ENCODE measurements at places on chromosomes 3 and 15. TPM values are rescaled to one million over a fixed set of nuclear protein-coding genes. Genes with fewer than 3 reads are reported as not detected.

The TBC1D2B gene
- total RNA-seq: 49.6 TPM

The CHRD gene
- 13.7 TPM for total RNA-seq

GRCh38 chr3:192482809-192483208 lies 244.5 kb downstream of the FGF12 start:
- no peak for DNase-seq

DNA sequence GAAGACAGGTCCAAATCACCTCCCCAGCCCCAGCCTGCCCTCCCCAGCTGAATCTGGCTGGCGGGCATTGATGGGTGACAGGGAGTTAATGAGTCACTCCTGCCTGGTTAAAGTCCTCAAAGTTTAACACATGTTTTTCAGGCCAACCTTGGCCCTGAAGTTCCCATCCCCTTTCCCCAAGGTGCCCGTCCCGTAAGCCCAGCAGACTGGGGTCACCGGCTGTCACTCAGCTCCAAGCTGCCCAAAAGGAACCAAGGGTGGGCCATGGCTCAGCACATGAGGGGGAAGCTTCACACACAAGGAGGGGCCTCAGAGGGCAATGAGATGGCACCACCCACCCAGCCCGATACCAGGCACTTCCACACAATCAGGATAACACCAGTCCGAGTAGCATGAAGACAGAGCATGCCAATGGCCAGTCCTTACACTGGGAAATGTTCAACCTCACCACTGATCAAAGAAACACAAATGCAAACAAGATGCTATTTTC lies 10.2 kb upstream of the KLF15 start:
- DNase-seq: no peak

The IL17RC gene
- total RNA-seq: 39.2 TPM

DNA sequence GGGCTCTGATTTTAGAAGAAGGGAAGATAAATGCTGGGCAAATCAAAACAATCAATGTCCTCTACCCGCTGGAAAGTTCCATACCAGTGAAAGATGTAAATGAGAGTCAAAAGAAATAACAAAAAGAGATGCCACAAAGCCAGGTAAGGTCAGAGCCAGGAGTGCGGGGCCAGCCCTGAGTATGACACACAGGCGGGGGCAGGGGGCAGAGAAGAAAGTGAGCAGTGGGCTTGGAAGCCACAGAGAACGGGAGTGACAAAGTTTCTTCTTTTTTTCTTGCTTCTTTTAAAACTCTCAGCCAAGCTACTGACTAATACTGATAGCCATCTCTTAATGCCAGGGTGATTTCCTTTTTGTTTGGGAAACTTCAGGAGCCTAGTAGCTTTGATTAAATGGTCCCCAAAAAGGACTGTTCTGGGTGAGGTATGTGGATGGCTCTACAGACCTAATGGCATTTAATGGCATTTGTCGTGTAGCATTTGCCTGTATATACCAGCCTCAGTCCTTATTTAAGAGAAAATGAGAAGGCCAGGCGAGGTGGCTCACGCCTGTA lies 23.1 kb upstream of the TSEN2 start:
- no peak for DNase-seq

DNA sequence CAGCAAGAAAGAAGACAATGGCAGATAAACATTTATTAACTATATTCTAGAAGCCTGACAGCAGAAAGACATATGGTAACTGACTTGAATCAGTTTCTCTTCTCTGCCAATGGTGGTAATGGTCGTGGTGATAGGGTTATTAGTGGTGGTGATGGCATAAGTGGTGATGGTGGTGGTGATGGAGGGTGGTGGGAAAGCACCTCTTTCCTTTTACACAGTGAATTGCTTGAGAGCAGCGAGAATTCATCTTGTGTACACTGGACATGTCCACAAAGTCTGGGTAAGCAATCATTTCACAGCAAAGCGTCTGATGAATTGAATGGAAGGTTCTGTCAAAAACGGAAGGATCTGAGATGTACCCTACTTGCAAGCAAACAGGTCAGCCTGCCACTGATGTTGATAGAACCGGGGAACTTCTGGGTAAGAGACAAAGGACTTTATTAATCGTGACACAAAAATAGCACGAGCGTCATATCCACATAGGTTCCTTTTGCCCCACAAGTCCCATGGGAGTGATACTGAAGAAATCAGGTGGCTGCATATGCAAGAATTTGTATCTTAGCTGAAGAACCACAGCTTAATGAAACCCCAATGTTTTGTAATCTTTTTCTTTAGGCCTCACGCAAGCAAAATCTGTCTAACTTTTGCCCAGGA lies 23.5 kb upstream of the TBC1D5 start:
- no peak for DNase-seq

DNA sequence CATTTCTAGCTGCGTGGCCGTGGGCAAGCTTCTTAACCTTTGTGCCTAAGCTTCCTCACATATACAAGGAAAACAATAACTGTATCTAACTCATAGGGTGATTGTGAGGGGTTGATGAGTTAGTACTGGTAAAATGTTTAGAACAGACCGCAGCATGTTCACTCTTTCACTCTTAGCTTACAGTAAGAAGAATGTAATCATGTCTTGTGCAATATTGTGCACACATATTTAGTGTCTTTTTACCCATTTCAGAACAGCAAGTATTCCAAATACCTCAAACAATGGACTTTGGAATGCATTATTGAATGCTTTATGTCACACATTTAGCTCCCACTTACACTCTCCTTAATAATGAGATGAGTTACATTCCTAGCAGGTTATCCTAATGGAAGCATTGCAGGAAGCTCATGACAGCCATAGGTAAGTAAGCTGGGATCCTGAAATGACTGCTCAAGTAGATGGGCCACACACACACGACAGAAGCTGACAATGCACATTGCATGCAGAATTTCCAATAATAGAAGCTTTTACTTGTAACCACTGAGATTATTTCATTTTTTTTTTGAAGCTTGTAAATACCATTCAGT lies 468.9 kb upstream of the WNT5A start:
- DNase-seq: no peak

GRCh38 chr3:41199866-41200668 lies 762 bp downstream of the CTNNB1 start:
- DNase-seq: peak; percentile 57

DNA sequence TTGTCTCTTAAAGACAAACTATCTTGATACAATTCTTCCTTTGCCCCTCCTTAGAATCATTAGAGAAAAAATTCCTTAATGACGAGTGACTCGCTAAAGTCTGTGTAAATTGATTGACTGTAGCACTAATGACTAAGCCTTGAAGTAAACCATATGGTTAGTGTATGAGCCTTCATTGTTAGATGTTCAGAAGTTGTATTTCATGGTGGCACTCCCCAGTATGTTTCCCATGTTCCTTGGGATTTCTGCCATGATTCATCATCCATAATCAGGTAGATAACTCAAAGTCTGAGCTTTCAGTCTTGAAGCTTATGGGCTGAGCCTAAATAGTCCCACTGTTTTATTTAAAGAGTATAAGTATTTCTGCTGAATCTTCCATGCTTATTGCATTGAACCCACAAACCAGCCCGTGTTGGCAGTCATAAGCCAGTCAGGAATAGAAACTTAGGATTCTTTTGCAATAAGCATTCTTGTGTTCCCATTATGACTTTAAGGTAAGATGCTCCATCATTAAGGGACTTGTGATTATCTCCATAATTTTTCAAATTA lies 371.2 kb upstream of the RARB start:
- no peak for DNase-seq

The AGBL1 gene
- total RNA-seq: 4.8 TPM

The ECE2 gene
- not detected for total RNA-seq

The CSNK1G1 gene
- total RNA-seq: 23.6 TPM

DNA sequence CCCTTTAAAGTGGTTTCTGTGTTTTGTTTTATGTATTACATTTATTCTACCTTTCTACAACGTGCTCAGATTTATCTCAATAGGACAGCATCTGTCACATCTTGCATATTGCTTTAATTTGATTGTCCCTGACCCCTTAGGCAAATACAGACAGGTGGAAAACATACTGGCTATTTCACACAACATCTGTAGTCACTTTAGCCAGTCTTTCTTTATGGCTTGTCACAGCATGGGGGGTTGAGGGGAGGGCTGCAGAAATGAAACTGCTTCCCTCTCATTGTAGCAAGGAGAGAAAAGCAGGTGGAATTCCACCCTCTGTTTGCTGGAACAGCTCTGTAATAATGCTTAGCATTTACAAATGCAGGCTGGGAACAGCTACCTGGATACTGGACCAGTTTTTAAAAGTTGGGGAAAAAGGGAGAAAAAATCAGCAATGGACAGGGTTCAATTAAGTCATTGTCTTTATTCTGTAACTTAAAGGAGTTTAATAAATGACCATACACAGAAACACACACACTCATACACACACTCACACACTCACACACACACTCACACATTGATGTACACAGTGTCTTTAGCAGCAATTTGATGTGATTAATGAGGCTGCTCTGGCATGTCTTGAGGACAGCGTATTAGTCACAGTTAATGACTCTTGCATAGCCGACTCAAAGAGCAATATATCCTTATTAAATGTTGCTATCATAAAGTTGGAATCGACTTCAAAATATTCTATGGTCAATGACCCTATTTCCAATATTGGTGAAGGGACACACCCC lies 283.7 kb upstream of the GBE1 start:
- no peak for DNase-seq

DNA sequence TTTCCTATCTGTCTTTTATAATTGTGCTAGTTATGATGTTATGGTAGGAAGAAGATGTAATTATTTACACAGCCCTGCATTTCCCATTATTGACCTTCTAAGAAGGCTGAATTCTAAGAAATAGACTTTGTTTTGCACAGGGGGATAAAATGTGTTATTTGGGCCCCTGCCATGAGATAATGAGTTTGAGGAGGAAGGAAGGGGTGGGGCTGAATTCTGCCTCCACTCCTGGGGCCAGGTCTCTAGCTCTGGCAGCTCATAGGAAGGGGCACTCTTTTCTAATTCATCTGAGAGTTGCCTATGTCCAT lies 69.2 kb upstream of the GOLGA8B start:
- no peak for DNase-seq

The TMCO5A gene
- 5.3 TPM for total RNA-seq

- no peak for DNase-seq
These were observed 89.9 kb downstream of the IQSEC1 start for GRCh38 chr3:12983319-12983718.

- no peak for DNase-seq
These were observed 382.5 kb upstream of the CBLB start for GRCh38 chr3:106251160-106251892.

The GUCA1C gene
- not detected for total RNA-seq

DNA sequence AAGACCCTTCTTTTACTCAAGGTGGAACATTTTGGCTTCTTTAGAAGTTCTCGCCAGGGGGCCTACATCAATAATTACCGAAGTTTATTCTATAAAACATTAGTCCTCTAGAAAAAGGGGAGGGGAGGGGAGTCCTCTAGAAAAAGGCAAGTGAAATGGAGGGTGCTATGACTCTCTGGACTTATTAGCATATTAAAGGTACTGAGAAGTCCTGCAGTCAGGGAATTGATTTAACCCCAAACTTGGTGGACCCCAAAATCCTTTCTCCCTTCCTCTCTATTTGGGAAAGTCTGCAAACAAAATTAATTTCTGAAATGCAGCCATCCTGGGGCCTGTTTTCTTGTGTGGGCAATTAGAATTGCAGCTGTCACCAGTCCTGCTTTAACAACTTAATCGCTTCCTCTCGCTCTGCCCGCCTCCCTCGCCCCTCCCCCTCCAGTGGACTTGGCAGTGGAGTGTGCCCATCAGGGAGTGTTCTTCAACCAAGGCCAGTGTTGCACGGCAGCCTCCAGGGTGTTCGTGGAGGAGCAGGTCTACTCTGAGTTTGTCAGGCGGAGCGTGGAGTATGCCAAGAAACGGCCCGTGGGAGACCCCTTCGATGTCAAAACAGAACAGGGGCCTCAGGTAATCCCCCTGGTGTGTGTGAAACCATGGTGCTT lies 18.9 kb upstream of the LRRK1 start:
- no peak for DNase-seq

DNA sequence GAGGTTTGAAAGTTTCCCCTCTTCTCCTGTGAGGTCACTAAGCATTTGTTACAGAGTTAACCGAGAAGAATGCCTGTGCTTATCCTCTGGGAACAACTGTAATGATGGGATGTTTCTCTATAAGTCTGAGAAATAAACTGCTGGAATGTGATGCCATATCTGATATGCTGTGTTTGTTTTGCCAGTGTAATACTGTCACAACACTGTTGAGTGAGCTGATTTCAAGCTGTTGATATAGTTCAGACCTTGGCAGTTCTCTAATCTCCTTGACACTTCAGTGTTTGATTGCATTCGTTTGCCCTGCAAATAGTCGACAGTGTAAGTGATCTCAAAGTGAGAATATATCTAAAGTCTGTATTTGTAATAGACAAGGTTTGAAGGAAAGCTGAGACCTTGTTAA lies 73.3 kb downstream of the PTPRG start:
- DNase-seq: peak; percentile 22

DNA sequence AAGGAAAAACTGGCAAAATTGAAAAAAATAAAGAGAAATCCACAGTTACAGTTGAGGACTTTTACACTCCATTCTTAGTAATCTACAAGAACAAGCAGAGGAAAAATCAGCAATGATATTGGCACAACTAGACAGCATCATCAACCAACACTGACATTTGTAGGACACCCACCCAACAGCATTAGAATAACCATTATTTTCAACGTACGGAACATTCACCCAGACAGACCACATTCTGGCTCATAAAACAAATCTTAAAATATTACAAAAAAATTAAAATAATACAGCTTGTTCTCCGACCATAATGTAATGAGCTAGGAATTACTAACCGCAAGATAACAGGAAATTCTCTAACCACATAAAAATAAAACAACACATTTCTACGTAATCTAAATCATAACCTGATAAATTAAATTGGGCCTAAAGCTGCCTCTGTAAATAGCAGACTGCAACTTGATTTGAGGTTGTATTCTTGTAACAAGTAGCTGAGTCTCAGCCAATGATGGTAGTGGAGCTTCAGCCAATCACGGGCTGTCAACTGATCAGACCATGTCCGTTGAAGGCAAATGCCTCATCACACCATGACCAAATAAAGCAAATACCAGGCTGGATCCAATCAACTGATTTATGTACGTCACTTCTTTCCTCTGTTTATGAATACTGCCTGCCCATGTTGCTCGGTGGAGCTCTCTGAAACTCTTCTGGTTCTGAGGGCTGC lies 9.2 kb downstream of the PLSCR4 start:
- no peak for DNase-seq

Data from umbilical cord (tissue), 2 donors.